H1 (cell line): ENCODE measurements at places on chromosomes 7 and 10.
A peak's percentile ranks its signal among the peaks of the same experiment; 100 is the strongest.

DNA sequence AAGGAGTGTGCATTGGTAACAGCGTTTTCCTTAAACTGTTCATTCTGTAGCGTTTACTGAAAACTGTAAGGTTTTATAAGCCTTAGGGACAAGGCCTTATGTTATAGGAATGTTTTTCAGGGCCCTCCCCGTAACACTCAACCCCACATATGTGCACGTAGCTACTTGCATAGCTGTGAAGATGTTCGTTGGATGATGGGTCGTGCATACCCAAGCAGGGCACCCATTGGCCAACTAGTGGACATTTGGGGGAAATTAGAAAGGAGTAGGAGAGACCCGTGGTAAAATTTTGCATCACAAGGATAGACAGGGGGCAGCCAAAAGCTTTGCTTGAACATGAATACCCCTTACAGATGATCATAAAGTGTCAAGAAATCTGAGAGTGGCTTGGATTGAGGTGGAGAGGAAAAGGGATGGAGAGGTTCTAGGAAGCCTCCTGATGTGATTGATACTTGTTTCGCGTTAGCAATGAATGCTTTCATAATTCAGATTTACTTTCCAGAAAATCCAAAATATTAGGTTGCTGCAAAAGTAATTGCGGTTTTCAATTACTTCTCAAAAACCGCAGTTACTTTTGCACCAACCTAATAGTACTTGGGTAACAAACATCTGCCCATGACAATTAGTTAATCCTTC lies 878 bp downstream of the SEC61A2 start:
- no peak for DNase-seq

DNA sequence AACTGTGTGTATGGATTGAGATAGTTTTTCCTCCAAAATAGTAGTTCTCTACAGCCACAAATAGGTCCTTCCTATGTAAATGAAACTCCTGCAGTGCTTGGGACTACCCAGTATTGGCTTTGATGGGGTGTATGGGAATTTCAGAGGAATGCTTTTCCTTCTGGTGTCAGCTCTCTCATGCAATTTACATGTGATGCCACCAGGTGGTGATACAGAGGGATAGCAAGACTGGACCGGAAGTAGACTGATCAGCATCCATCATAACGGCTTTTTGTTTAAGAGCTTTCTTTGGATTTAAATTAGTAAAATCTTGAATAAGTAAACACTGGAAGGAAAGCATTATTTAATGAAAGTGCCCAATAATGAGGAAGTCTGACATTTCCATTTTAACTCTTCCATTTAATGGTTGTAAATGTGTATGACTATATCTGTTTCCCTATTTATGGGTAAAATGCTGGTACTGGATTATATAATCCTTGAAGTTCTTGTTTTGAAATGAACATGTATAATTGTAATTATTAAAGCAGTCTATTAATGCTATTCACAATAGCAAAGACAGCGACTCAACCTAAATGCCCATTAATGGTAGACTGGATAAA lies 22.7 kb downstream of the DYNC1I1 start:
- DNase-seq: no peak

GRCh38 chr10:3145366-3145765 lies 27.2 kb downstream of the PITRM1 start:
- DNase-seq: no peak

- no peak for DNase-seq
These were observed 56.2 kb upstream of the NPY start for GRCh38 chr7:24227603-24228359.

DNA sequence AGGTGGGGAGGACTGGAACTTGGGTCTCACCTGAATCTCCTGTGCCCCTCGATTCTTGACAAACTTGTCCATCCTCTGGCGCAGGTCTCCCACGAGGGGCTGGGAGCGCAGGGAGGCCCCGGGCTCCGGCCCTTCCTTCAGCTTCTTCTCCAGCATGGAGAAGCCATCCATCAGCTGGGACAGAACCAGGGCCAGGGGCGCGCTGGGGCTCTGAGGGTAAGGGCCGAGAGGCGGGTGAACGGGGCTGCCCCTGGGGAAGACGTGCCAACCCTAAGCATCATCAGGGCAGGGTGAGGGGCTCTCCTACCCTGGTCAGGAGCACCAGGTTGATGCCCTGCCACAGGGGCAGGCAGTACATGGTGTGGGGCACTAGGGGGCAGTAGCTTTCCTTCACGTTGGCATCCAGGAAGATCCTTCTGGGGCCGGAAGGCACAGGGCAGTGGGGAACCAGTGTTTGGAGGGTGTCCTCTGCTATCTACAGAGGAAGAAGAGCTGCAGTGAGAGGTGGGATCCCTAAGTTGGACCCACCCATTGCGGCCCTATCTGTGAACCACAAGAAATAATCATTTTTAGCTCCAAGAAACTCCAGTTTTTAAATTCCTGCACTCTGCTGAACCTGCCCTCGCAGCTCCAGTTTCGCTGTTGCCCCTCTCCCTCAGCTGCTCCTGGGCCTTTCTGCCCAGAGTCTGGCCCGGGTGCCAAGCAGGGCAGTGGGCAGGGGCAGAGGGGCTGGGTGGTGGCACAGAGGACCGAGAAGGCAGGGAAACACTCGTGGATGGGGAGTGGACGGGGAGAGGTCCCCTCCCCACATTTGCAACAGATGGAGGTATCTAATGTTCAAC lies 10.8 kb upstream of the PYROXD2 start:
- no peak for DNase-seq

- DNase-seq: no peak
These were observed 2.7 kb downstream of the STK17A start for GRCh38 chr7:43585562-43585961.

DNA sequence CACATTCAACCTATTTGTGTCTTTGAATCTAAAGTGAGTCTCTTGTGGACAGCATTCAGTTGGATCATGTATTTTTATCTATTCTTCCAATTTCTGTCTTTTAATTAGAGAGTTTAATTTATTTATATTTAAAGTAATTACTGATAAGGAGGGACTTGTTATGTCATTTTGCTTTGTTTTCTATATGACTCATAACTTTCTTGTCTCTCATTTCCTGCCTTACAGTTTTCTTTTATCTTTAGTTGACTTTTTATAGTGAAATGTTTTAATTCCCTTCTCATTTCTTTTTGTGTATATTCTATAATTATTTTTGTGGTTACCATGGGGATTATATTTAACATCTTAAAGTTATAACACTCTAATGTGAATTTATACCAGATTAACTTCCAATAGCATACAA lies 7.3 kb upstream of the ZNF518A start:
- no peak for DNase-seq

DNA sequence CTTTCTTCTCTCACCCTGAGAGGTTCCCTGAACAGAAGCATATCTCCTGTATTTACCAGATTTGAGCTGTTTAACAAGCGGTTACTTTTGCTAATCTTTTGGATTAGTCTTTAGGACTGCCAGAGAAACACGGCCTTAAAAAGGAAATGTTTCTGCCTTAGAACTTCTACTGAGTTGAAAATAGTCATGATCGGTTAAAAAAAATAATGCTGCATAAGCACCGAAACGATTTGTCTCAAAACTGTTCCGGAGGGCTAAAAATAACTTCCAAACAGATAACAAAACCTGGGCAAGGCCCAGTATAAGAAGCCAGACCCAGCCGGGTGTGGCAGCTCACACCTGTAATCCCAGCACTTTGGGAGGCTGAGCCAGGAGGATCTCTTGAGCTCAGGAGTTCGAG lies 43.3 kb upstream of the CYTH3 start:
- no peak for DNase-seq

DNA sequence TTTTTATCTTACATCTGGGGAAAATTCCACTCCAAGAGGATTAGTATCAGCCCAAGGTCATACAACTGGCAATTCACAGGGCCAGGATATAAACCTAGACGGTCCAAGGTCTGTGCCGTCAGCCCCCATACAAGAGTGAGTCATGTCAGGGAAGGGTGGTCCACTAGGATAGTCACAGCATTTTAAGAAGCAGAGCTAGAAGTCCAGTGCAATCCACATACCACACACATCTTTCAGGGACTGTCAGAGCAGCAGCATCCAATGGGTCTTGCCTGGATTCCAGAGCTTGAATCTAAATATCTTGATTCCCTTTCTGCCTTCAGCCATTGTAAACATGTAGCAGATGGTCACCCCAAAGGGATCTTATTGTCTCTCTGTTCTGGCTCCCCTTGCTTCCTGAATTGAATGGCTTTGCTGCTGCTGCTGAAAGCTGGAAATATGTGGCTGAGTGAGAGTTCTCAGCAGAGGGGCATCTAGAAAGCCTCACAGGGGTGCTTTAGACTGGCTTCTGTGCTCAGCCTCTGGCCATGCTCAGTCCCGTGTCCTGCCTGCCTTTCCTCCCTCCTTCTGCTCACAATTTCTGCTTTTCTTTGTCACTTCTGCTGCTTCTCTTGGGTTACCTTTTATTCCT lies 9.9 kb upstream of the OR6V1 start:
- no peak for DNase-seq

- DNase-seq: no peak
These were observed 53.0 kb downstream of the PDGFA start for GRCh38 chr7:466465-467191.

DNA sequence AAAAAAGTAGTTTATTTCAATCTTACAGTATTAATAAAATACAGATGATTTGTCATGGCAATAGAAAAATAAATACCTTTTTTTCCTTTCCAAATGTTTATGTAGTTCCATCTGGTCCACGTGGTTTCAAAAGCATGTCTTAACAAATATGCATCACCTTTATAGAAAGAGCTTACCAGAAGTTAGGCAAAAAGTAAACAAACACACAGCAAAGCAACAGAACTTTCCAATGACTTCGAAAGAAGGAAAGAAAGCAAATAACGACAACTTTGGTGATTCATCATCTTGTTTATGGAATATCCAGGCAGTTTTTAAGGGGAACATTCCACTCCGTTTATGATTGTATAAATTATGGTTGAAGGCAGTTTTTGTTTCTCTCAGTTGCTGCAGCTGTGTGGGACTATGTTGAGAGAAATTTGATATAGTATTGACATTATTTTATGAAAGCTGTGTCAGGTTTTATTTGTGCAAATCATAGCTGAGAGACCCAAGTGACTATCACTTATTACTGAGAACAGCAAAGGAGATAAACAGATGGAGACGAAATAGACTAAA lies 203.1 kb downstream of the CDC14C start:
- no peak for DNase-seq

- no peak for DNase-seq
These were observed 56.8 kb downstream of the EPDR1 start for GRCh38 chr7:37977243-37977642.

DNA sequence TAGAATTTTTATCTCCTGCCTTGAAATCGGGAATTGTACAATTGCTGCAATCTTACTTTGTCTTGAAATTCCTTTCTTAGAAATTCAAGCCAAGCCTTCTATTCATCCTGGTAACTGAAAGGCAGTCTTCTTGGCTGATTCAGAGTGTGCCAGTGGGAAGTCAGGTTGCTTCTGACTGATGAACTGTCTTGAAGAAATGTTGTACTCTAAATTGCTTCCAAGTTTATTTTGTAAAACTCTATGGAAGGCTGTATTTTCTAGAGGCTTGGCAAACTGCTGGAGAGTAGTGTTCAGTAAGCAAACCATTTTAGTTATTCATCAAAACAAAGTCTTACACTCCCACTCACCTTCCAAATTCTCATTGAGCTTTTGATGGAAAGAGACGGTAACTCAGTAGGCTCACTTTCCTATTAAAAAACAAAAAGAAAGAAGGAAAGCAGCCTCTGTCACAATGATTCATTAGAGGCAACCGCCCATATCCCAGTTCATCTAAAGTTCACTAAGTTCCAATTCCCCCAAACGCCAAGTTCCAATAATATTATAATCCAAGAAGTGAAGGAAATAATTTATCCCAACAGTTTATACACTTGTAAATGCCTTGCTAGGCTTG lies 187.9 kb upstream of the MALRD1 start:
- DNase-seq: no peak

- DNase-seq: no peak
These were observed 497 bp downstream of the PPP2R2D start for GRCh38 chr10:131901181-131901829.

GRCh38 chr10:6310977-6311376 lies 108.2 kb downstream of the PFKFB3 start:
- DNase-seq: no peak

DNA sequence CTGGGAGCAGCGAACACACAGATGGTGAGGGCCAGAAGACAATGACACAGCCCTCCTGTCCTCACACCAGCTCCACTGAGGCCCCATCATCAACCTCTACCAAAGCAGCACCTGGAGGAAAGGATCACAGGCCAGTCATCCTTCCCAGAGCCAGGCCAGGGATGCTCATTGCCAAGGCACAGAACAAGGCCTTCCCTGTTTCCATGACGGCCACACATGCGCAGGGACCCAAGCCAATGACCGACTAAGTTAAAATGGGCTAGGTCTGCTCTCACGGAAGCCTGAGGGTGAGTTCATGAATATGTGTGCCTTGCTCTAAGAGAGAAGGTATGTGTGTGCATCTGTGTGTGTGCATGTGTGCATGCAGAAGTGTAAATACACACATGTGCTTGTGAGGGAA lies 39.6 kb downstream of the COBL start:
- DNase-seq: no peak

- peak; percentile 49 for DNase-seq
These were observed 212.4 kb upstream of the YAE1 start for GRCh38 chr7:39353615-39354376.

DNA sequence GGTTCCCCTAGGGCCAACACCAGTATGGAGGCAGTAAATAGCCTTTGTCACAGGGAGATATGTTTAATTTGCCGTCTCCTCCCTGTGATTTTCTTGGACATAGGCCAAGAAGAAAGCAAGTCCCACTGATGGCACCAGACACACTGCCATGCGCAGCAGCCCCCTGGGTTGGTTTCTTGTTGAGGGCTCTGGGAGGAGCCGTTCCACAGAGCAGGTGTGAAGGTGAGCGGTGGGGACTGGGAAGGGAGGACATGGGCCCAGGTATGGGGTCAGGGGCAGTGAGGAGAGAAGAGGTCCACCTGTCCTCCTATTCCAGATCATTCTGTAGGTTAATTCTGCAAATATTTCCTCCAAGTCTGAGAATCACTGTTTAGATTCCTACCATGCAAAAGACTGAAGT lies 376.1 kb downstream of the PLXNA4 start:
- no peak for DNase-seq

GRCh38 chr7:42099066-42099465 lies 137.9 kb downstream of the GLI3 start:
- DNase-seq: no peak

- peak; percentile 31 for DNase-seq
These were observed 304.1 kb downstream of the PAXIP1 start for GRCh38 chr7:154698726-154699291.

- DNase-seq: no peak
These were observed at the start of gene EPHB6 for GRCh38 chr7:142854372-142855113. Gene EPHB6, plus strand, starts transcription at chr7:142855076. Its CDS starts 8,152 bp downstream, at chr7:142863228.

- no peak for DNase-seq
These were observed 263.5 kb downstream of the ZEB1 start for GRCh38 chr10:31582365-31583052.

- DNase-seq: no peak
These were observed 17.0 kb downstream of the CPA4 start for GRCh38 chr7:130309986-130310385.

DNA sequence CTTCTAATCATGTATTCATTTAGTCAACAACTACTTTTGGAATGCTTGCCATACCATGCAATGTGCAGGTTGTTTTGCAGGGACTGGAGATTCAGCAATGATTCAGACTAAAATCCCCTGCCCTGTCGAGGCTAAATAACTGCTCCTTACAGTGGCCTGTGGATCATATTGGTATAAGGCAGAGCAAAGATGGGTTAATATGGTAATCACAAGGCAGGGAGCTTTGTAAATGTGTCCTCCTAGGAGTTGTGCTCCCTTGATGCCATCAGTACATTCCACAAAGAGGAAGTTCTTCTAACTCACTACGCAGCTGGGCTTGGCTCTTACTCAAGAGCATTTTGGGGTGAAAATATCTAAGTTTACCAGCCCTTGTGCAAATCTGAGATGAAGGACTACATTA lies 614 bp upstream of the IFIT2 start:
- DNase-seq: no peak

- DNase-seq: no peak
These were observed 308.4 kb downstream of the BICC1 start for GRCh38 chr10:58820861-58821751.
